ENCODE measurements at places on chromosomes 13 and 19.

DNA sequence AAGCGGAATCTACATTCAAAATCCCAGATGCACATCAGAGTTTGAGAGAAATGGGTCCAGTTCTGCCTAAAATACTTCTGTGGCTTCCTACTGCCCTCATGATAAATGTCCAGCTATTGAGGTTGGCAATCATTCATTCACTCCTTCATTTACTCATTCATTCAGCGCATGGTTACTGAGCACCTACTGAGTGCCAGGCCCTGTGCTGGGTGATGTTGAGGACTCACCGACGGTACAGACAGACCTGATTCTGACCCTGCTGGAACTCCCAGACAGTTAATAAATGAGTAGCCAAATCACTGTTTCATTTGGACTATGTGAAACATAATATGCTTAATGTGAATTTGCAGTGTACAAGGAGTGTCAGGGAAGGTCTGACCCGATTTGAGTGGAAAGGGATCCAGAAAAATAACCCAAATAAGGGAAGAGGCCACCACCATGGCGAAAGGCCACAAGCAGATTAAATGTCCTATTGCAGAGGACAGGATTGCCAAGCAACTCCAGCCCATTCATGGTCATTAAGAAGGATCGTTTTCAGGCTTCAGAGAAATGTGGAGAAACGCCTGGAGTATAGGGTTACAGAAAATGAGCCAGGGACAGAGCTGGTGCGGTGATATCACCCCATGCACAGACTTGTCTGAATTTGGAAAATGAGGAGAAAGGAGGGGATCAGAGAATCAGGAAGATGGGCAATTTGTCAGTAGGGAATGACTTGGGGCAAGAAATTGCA, 20.5 kb downstream of the DYRK1B start:
- DNase-seq = no peak

DNA sequence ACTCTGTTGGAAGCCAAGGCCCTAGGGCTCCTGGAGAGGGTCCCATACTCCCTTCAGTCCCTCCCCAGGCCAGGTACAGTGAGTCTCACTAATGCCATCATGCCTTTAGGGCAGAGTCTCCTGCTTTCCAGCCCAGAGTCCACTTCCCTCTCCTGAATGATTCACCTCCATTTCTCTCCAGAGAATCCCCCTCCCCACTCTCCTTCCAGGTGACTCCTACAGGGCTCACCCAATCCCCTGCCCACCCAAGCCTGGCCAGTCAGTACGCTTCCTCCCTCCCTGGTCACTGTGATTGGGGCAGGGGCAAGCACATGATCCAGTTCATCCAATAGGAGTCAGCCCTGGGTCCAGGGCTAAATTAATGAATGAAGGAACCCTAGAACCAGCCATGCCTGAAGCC, 35.0 kb upstream of the PNMA8B start:
- DNase-seq = no peak

GRCh38 chr13:109783815-109784589, 2.4 kb downstream of the IRS2 start:
- DNase-seq = no peak

GRCh38 chr13:73820285-73820684, 313.9 kb downstream of the KLF12 start:
- DNase-seq = no peak

DNA sequence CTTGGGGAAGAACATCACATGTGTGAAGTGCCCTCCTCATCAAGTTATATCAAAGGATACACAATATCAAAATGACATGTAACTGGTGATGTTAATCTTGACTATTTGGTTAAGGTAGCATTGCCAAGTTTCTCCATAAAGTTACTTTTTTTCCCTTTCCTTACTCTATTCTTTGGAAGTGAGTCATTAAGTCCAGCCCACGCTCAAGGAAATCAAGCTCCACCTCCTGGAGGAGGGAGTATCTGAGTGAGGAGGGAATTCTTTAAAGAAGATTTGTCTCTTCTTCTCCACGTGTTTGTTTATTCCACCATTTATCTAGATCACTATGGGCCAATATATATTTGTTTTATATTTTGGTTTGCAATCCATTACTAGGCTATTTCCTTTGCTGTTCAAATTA, 33.6 kb upstream of the FNDC3A start:
- no peak for DNase-seq

DNA sequence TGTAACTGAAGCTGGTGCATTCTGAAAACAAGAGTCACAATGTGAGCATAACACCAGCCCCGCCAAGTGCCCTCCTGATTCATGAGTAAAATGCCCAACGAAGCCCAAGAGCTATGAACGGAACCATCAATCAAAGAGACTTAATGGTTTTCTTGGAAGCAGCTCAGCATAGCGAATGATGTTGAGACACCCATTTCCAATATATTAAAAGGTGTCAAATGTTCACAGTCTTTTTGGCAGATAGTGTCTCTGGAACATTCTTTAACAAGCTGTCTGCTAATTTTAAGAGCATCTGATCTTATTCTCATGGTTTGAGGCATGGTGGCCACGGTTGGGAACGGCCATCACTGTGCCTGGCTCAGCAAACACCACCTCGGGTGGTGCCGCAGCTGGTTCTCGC, 133.4 kb upstream of the USP29 start:
- DNase-seq = no peak
